ENCODE measurements at places on chromosomes 5 and 9.

GRCh38 chr9:18396102-18396728 lies 77.7 kb upstream of the ADAMTSL1 start:
- DNase-seq: no peak

GRCh38 chr5:171867786-171868185 lies 82.2 kb downstream of the SMIM23 start:
- no peak for DNase-seq

GRCh38 chr5:43561356-43561755 lies 4.5 kb upstream of the PAIP1 start:
- DNase-seq: no peak

DNA sequence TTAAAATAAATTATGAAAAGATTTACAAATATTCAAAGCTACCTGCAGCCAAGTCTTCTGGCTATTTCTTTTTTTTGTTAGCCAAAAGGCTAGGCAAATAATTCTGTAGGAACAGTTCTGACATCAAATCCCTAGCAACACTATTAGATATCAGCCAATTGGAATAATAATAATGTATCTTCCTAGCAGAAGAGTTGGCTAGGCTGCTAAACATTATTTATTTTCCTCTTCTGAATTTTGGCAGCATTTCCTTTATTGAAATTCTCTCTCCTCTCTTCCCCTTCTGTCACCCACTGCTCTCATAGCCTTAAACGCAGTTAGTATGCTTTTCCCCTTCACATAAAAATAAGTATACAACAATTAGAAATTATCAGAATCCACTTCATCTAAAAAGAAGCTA lies 42.6 kb downstream of the ZDHHC21 start:
- no peak for DNase-seq

- DNase-seq: no peak
These were observed 372.8 kb upstream of the PIK3R1 start for GRCh38 chr5:67842806-67843205.

DNA sequence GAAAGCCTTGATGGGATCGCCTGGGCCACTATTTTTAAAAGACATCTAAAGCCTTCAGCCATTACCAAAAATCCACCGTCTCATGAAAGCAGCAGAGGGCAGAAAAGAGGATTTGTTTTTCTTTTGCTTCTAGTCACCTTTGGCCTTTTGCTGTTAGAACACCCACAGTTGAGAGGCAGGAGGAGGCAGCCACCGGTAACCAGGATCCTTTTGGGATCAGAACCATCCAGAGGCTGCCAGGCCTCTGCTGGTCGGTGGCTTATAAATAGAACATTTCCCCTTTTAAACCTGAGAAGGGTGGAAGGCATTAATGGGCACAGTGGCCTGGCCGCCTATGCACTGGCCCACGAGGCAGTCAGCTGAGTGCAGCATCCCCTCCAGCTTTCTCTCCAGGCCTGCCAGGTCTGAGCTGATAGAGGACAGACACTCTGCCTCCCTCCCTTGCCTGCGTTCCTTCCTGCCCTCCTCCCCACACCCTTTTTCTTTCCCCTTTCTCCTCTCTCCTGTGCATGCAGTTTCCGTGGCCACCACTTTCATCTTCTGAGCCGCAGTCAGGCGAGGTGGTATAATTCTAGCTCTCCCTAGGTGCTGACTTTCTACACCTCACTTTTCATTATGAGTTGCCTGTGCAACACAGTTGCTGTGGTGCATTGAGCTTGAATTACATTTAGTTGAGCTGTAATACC lies 253.4 kb downstream of the ARHGAP26 start:
- no peak for DNase-seq

DNA sequence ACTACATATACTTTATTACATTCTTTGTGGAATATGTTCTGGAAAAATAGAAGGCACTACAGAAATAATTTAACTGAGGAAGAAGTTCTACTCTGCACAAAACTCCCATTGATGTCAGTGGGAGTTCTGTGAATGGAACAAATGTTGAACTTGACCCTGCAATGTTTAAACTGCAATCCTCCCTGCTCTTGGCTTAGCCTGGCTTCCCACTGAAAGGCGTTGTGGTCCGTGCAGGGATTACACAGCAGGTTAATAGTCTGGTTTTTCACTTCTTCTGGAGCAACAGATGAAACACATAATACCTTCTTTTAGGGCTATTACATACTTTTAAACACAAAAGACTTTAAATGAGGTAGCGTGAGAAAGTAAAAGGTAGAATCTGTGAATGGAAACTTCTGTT lies 12.9 kb upstream of the ERBIN start:
- DNase-seq: no peak

DNA sequence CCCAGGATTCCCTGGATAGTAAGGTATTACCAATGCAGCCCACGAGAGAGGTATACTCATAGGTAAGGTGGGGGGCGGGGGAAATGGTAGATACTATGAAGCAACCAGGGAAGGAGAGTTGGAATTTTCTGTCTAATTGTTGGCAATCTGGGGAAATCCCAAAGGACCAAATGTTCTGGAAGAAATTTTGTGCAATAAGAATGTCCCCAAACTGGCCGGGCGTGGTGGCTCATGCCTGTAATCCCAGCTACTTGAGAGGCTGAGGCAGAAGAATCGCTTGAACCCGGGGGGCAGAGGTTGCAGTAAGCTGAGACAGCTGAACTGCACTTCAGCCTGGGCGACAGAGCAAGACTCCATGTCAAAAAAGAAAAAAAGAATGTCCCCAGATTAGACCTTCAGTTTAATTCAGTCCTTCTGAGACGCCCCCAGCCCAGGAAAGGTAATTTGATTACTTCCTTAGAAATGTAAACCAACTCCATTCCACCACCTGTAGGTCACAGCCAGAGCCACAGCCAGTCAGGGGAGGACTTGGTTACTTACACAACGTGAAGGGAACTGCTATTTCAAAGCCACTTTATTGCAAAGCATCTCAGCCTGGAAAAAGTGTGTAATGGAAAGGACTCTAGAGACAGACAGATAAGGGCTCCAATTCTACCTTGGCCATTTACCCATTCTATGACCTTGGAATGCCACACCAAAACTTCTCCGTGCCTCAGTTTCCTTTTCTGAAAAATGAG lies 50.0 kb upstream of the KLF4 start:
- DNase-seq: no peak

DNA sequence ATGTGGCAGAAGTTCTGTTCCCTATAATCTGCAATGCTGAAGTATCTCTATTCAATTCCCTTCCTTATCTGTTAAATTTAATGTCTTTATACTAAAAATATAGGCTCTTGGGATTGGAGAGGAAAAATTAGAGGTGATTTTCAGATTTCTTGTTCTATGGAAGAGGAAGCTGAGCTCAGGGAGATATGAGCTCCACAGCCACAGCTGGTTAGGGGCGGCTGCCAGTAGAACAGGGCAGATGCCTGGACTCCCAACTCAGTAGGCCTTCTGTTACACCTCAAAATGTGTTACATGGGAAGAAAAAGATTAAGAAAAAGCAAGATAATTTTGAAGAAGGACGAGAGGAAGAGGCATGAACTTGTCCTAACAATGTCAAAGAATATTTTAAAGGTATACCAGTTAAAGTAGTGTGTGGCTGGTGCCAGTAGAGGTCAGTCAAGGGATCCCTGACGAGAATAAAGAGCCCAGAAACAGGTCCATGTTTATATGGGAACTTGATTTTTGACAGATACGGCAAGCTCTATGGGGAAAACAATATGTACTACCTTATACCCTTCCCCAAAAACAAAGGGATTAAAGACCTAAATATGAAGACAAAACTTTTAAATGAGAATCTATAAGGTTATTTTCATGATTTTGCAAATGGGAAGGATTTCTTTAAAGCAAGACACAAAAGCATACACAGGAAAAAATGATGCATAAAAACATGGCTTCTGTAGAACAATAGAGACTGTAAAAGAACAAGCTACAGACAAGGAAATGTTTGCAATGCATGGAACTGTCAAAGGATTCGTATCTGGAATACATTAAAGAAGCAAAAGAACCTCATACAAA lies 28.7 kb downstream of the DNAJC21 start:
- DNase-seq: no peak

- DNase-seq: no peak
These were observed 152.0 kb upstream of the SLC28A3 start for GRCh38 chr9:84492366-84493159.

- DNase-seq: no peak
These were observed 14.4 kb downstream of the CCNI2 start for GRCh38 chr5:132761321-132762240.

DNA sequence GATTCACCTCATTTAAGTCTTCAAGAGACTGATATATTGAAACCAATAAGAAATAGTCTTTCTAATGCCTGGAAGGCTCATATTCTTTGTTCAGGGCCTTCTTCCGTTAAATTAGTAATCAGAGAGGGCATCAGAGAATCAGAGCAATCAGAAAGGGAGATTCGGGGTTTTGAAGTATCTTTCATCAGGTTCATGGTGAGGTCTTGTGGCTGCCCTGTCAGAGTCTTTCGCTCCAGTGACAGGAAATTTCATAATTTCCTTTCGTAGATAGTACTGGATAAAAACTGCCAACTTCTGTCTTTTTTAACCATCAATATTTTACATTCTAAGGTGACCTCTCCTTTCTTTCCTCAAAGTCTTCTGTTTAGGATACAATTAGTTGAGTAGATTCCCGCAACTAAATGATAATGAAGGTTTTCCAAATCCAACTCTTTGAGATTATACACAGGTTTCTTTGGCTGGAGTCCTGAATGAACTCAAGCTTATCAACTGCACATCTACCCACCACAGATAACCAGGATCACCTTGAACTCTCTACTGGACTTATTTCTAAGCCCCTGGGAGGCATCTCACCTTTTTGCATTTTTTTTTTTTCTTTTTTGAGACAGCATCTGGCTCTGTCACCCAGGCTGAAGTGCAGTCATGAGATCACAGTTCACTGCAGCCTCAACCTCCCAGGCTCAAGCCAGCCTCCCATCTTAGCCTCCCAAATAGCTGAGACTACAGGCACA lies 5.5 kb downstream of the IL31RA start:
- no peak for DNase-seq

DNA sequence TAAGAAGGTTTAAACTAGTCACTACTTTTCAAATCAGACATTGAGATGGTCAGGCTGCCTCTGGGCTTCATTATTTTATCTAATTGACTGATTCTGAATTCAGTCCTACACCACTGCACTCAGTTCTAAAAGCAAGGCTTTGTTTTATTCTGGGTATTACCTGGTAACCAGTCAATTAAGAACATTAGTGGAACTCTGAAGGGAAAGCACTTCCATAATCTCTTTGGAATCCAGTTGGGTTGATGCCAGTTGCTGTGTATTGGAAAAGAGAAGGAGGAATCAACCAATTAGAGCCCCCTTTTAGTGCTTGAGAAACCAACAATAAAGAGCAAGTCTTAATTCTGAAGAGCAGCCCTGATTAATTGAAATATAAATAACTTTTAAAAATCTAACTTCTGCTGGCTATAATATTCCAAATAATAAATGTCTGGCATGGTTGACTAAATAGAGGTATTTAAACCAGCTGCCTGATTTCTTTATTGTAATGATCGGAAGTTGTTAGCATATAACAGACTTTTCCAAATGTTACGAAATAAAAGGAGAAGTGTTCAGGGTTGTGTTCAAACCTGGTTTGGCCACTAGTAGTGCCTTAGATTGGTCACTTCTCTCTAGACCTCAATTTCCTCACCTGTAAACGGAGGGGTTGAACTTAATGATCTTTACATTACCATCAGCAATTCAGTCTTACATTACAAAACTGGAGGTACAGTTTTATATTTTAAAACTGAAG lies 32.0 kb downstream of the CPEB4 start:
- DNase-seq: no peak

DNA sequence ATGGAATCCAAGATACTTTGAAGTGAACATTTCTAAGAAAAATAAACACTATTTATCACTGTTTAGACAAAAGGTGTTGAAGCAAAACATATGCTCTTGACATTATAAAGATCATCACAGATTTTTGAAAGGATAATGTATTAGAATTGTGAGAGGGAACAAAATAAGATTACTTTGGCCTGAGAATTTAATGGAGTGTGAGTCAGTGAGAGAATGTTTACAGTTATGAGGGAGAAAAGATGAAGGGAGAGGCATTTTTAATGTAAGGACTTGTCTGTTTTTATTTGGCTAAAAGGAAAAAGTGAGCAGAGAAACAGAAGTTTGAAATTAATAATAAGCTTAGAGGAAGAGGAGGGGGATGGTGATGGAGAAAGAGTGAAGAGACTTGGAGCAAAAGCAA lies 1010.1 kb downstream of the EFNA5 start:
- no peak for DNase-seq

DNA sequence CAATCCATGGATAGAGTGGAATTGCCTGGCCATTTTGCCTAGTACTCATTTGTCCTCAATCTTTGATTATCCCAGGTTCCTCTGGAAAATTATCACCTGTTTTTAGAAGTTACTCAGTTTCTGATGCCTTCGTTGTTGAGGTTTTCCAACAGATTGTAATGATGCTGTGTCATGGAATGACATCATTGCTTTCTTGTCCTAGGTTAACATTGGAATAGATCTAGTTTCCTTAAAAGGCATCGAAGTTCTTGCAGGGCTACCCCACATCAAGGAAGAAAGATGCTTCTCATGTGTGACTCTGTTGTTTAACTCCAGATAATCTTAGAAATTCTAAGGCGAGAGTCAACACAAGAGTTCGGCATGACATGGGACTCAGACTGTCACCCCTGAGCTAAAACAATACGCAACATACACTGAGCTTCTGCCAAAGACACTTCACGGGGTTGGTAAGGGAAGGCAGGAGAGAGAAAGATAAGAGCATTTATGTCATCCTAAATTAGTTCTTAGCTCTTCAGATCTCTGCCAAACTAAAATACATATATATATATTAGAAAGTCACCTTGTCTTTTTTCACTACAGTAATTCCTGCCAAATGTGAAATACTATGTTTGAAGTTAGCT lies 293.2 kb upstream of the WWC1 start:
- DNase-seq: no peak

DNA sequence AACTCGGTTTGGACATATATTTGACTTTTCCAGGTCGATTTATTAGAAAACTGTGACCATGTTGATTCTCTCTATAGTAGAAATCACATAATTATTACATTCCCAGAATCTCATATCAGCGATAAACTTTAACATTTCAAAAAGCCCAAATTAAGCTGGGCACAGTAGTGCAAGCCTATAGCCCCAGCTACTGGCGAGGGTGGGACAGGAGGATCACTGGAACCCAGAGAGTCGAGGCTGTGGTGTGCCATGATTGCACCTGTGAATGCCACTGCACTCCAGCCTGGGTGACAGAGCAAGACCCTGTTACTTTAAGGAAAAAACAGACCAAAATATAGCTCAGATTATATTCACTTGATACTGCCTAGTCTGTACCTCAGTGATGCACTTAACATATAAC lies 128.9 kb downstream of the CPLANE1 start:
- no peak for DNase-seq

GRCh38 chr5:58021466-58021865 lies 438.4 kb downstream of the PLK2 start:
- no peak for DNase-seq

- DNase-seq: no peak
These were observed 51.7 kb downstream of the ARHGAP26 start for GRCh38 chr5:142821733-142822487.

DNA sequence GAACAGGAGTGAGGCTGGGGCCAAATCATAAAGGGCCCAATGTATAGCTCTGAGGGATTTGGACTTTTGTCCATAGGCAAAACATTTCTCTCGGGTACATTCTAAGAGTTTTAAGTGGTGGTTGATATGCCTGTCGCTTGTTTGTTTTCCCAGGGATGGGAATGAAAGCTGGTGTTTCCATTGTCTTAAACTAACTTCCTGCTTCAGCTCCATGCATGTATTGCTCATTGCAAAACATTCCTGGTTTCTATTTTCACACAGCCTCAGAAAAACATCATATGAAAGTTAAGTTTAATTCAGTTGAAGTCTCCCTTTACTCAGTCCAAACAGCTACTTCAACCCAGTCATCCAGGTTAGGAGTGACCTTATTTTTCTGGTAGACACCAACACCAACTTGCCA lies 235.0 kb downstream of the ACTL7B start:
- DNase-seq: no peak
